ENCODE measurements at places on chromosomes 13 and 19.
A peak's percentile ranks its signal among the peaks of the same experiment; 100 is the strongest.

DNA sequence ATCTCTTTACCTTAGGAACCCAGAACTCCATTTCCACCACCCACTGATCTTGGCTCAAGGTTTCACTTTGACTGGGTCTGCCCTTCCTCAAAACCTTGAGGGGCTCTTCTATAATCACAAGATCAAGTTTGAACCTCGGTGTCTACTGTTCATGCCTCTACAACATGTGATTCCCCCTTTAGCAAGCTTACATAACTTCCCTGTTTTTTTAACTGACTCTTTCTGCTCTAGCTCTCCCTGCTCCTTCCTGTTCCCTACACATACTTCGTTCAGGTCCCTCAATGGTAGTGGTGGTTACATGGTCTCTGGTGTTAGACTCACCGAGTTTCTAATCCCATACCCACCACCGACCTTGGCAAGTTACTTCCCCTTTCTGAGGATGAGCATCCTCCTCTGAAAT, 26.7 kb downstream of the CEACAM8 start:
- no peak for DNase-seq

- peak; percentile 42 for DNase-seq
These were observed 13.2 kb downstream of the ING1 start for GRCh38 chr13:110726726-110727125.

- peak; percentile 86 for DNase-seq
These were observed 9.6 kb upstream of the TPM4 start for GRCh38 chr19:16066611-16067104.

GRCh38 chr19:1489463-1490310, 463 bp downstream of the PCSK4 start:
- DNase-seq, result no peak

GRCh38 chr19:36092566-36092965, 18.4 kb upstream of the OVOL3 start:
- DNase-seq, result no peak

DNA sequence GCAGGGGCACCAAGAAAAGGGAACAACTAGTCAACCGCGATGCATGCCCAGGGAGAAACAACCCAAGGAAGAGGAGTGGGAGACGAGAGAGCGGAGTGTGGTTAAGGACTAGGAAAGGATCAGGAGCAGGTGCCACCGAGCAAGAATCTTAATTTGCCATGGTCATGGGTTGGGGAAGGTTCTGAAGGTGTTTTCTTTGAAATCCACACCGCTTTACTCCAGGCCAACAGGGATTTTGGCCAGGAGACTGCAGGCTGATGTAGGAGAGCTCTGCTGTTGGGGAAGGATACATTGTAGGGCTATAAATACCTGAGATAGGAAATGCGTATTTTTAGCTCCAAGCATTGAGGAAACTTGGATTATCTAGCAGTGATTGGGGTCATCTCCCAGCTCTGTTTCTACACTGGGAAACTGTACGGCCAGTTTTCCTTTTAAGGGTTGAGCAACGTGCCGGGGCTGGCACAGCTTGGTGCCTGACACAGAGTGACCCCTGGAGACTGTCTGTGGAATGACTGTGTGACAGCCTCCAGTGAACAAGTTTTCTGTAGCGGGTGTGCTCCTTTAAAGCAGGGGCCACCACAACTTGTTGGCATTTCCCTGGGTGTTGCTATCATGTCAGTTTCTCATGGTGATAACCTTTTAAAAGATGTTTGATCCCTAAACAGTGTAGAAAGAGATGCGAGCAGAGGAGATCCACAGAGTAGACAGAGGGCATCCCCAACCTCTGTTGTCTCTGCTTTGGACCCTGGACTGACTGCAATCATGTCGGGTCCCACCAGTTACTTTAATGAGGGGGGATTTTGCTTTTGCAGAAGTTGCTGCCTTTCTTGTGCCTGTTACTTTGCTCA, 34.3 kb downstream of the ZNF536 start:
- peak; percentile 29 for DNase-seq

- DNase-seq, result no peak
These were observed 17.1 kb downstream of the SHISA7 start for GRCh38 chr19:55426042-55426441.

GRCh38 chr13:75329723-75330122, 152.2 kb downstream of the TBC1D4 start:
- peak; percentile 63 for DNase-seq

Data from small intestine (tissue), 16 donors.